ENCODE measurements at places on chromosomes 2 and 18.

DNA sequence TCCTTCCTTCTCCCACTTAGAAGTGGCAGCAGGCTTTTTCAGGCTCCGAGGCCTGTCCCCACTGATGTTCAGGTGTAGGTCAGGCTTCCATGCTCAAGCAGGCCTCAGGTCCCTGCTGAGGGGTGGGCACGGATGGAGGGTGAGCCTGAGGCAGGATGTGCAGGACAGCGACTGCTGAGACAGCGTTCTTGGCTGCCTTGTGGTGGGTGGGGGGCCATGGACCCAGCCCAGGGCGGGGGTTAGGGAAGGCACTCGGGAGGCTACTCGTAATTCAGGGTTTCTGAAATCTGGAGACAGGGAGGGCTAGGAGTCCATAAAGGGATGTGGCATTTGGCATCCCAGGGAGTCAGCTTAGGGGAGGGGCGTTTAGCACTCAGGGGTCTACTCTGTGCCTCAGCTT lies 30.3 kb downstream of the COLEC11 start:
- no peak for DNase-seq

GRCh38 chr2:174450021-174450816 lies 36.6 kb downstream of the GPR155 start:
- no peak for DNase-seq

DNA sequence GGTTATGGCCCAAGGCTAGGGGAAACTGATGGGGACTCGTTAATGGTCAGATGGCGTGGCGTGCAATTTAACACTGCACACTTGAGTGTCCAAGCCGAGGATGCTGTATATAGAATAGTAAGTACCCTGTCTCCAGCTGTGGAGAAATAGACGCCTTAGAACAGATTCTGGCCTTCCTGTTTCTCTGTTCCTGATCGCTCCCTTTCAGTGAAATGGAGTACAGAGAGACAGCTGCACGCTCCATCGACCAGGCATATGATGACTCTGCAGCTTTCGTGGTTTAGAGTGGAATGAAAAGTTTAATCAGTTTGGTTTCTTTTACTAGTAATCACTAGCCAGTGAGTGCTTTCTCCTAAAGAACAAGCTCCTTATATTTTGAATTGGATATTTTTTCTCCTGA lies 213.4 kb downstream of the NEDD4L start:
- no peak for DNase-seq

DNA sequence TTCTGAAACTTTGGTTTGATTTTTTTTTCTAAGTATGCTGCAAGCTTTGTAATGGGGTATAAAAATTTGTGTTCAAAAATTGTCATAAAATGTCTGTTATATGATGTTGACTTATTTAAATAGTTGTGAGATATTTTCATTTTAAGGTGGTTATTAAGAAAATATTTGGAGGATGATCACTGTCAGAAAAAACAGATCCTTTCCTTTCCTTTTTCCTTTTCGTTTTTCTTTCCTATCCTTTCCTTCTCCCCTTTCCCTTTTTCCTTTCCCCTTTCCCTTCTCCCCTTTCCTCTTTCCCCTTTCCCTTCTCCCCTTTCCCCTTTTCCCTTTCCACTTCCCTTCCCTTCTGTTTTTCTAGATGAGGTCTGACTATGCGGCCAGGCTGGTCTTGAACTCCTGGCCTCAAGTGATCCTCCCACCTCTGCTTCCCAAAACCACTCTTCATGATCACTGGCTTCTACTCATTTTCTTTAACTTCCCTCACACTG lies 640.5 kb downstream of the PLCL1 start:
- no peak for DNase-seq

DNA sequence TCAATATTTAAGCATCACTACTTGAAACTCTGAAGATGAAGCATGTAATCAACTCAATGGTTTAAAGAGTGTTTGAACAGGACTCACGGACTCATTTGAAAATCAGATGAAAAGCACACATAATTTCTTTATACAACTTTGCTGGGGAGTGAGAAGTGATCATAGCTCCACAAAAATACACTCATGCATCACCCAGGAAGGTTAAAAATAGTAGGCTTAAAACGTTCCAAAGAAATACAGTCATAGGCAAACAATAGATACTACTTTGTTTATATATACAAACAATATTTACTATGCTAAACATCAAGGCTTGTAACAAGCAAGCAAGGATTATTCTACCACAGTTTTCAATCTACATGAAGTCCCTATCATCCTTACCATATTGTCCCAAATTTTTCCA lies 11.6 kb downstream of the HNRNPLL start:
- no peak for DNase-seq

GRCh38 chr2:47403609-47404193 lies 745 bp downstream of the MSH2 start:
- DNase-seq = no peak

DNA sequence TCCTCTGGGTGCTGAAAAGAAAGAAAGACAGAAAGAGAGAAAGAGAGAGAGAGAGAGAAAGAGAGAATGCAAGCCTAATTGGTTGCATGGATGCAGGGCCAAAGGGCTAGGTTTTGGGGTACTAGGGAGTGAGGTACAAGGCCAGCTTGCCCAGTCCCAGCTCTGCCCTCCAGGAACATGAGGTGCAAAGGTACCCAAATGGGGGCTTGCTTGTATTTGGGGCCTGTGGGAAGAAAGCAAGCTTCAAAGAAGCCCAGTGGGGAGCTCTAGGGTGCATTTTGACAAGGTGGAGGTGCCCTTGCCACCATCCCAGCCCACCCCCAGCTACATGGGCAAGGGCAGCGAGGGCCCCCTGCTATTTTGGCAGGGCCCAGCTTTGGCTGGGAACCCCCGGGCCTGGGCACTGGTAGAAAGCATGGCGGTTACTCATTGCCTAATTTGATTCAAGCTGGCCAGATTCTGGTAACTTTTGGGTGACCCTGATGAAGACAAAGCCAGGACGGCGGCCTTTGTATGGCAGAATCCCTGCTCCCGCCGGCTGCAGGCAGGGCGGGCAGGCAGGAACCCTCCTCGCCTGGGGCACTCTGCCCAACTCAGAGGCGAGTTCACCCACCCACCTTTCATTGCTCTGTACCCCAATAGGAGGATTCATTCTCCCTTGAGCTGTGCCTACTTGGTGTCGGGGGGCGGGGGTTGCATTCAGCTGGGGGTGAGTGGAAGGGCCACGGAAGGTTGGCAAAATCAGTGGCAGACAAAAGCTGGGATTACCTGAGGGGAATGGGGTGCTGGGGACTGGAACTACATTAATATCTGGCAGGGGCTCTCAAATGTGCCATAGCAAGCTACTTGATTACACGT lies 537 bp upstream of the HOXD4 start:
- DNase-seq = no peak

- no peak for DNase-seq
Measured at GRCh38 chr2:226360658-226361057, 439.0 kb downstream of the IRS1 start.
